ENCODE measurements at places on chromosomes 5 and 9. TPM values are rescaled to one million over a fixed set of nuclear protein-coding genes. Genes with fewer than 3 reads are reported as not detected.

DNA sequence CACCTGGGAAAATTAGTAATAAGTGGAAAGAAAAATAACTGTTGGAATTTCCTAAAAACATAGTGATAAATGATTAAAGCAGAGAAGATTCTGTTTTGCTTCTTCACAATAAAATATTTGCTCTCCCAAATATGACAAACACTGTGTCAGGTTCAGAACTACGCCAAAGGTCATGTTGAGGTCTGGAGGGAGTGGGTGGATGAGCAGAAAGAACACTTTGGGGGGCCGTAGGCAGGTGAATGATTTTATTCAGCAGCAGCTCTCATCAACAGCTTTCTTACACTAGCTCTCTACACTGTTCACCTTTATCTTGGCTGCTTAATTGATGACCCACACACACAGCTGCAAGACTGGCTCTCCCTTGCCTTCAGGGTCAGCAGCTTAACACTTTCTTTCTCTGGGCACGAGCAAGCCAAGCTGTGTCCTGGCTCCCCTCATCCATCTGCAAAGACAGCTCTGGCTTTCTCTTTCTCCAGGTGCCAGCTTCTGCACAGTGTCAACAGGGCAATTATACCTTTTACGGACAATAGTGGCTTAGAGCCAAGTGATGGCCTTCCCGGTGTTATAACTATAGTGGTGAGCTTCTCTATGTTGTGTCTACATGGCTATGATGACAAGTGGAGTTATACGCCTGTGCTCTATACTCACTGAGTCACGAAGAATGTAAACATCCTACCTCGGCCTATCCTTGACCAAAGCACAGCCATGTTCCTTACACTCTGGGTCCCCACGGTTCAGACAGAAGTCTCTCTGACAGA is 18.9 kb upstream of the GPX8 start:
- no peaks in the 10 kb centered on the region for H3K27me3 ChIP-seq
- H3K36me3 ChIP-seq: no peaks in the 10 kb centered on the region
- no peak overlapping the region for H3K27ac ChIP-seq
- no peaks in the 10 kb centered on the region for H3K4me1 ChIP-seq

KCNIP1 gene
- total RNA-seq: 13.4 TPM

C5orf63 gene
- 17.8 TPM for total RNA-seq

GRCh38 chr5:37787742-37788141 is 52.1 kb downstream of the GDNF start:
- no peaks in the 10 kb centered on the region for H3K27me3 ChIP-seq
- no peaks in the 10 kb centered on the region for H3K36me3 ChIP-seq
- H3K4me3 ChIP-seq: no peak overlapping the region
- no peak for DNase-seq
- no peaks in the 10 kb centered on the region for H3K4me1 ChIP-seq

DNA sequence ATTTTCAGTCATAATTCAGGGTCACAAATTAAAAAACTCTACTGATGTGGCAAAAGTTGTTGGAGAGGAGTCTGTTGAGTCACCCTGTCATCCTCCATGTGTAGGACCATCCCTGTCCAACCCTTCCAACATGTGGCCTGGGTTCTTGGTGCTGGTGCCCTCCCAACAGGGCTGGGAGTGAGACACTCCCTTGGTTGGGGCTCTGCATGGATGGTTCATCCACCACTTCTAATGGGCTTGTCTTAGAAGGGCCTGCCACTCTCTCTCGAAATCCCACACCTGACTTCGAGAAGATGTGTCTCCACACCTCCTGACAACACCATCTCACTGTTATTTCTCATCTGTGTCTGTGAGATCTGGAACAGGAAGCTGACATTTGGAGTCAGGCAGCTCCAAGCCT is 312.2 kb upstream of the IRX4 start:
- H3K4me1 ChIP-seq: no peaks in the 10 kb centered on the region
- H3K27ac ChIP-seq: no peak overlapping the region
- H3K4me3 ChIP-seq: no peak overlapping the region
- no peaks in the 10 kb centered on the region for H3K36me3 ChIP-seq
- H3K27me3 ChIP-seq: no peaks in the 10 kb centered on the region

DNA sequence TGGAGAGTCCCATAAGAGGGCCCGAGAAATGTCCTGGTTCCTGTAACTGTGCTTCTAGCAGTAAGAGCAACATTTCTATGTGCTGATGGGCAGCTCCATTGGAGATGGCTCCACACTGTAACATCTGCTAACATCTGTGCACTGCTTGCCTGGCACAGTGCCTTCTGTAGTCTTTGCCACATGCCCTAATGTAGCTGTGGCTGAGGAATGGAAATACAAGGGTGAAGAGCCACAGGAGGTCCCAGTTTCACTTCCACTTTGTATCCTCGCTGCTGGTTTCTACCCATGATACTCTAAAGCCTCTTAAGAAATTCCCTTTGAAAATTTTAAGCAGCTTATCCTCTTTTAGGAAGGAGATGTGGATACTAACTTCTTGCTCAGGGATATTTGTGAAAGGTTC is 97.4 kb downstream of the HOMER1 start:
- DNase-seq: no peak
- no peaks in the 10 kb centered on the region for H3K4me1 ChIP-seq
- no peaks in the 10 kb centered on the region for H3K36me3 ChIP-seq
- no peak overlapping the region for H3K4me3 ChIP-seq
- H3K27ac ChIP-seq: no peak overlapping the region
- no peaks in the 10 kb centered on the region for H3K27me3 ChIP-seq

TSSK1B gene
- 68.7 TPM for total RNA-seq

- no peaks in the 10 kb centered on the region for H3K27me3 ChIP-seq
- H3K4me3 ChIP-seq: no peak overlapping the region
- H3K36me3 ChIP-seq: no peaks in the 10 kb centered on the region
- no peak for DNase-seq
- no peaks in the 10 kb centered on the region for H3K4me1 ChIP-seq
Observed at GRCh38 chr5:74342948-74343682, 297.4 kb downstream of the ENC1 start.

MEGF10 gene
- total RNA-seq: 5.1 TPM

- no peak for DNase-seq
- no peaks in the 10 kb centered on the region for H3K36me3 ChIP-seq
- H3K27me3 ChIP-seq: no peaks in the 10 kb centered on the region
- H3K4me3 ChIP-seq: no peak overlapping the region
- no peaks in the 10 kb centered on the region for H3K4me1 ChIP-seq
- no peak overlapping the region for H3K27ac ChIP-seq
Observed at GRCh38 chr5:120988941-120989340, 524.8 kb downstream of the PRR16 start.

DNA sequence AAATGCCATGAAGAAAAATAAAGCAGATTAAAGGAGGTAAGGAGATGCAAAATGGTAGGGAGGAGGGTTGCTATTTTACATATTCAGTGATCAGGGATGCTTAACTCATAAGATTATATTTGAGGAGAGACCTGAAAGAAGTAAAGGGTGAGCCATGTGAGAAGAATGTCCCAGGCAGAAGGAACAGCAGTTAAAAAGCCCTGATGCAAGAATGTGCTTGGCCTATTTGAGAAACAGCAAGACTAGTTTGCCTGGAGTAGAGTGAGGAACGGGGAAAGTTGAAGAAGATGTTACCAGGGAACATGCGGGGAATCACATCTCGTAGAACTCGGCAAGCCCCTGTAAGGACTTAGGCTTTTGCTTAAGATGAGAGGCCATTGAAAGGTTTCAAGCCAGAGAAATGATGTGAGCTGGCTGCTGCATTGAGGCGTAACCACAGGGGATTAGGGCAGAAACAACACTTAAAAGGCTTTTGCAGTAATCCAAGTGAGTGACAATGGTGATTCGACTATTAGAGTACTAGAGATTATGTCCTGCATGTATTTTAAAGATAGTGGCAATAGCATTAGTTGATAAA is 198.7 kb downstream of the VPS13A start:
- H3K4me3 ChIP-seq: no peak overlapping the region
- H3K27ac ChIP-seq: no peak overlapping the region
- H3K36me3 ChIP-seq: no peaks in the 10 kb centered on the region
- no peaks in the 10 kb centered on the region for H3K27me3 ChIP-seq
- DNase-seq: no peak

DNA sequence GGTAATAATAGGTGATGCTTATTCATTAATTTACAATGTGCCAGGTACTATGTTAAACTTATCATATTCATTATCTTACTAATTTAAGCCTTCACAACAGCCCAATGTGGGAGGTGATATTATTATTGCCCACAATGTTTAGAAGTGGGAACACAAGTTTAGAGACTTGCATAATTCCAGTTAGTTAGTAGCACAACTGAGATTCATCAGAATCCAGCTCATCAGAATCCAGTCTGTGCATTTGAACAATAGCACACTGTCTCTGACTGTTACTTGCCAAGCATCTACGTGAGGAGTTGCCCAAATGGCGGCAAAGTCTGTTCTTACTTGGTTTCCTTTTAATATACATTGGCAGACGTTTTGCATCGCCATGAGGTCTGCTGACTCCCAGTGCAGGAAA is 110.9 kb upstream of the BASP1 start:
- H3K4me3 ChIP-seq: no peak overlapping the region
- no peak for DNase-seq
- H3K36me3 ChIP-seq: no peaks in the 10 kb centered on the region
- H3K27me3 ChIP-seq: no peaks in the 10 kb centered on the region
- H3K27ac ChIP-seq: no peak overlapping the region

GRCh38 chr5:101278011-101278687 is 375.1 kb upstream of the ST8SIA4 start:
- H3K36me3 ChIP-seq: no peaks in the 10 kb centered on the region
- no peak overlapping the region for H3K27ac ChIP-seq
- DNase-seq: no peak
- H3K27me3 ChIP-seq: no peaks in the 10 kb centered on the region

DNA sequence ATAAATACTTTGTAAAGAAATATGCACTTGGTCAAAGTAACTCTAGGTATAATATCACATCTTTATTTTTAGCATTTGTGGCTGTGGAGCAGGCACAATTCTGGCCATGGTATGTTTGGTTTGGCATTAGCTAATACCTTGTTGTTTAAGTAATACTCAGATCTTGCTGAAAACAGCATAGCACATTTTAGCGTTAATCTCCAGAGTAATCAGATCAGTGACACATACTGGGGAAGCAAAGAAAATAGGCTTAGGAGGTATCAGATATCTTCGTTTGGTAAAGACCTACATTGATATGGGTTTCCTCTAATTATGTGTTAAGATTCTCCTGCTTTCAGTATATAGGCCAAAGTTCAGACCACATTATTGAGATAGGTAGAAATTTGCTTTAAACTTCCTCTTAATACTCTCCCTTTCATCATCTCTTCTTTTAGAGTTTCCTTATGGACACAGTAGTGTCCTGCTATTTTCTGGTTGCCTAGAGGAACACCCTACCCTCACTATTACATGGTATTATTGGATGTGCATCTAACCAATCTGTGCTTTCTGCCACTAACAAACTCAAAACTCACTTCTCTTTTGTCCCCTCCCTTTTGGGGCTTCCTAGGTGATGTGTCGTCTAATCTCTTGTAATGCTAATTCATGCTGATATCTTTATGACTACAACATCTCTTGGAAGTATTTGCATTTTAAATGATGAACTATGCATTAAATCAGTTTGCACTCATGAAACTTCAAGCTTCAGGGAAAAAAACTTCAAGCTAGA is 437.3 kb upstream of the ADAMTSL1 start:
- no peak for DNase-seq
- H3K4me3 ChIP-seq: no peak overlapping the region
- H3K4me1 ChIP-seq: no peaks in the 10 kb centered on the region
- no peaks in the 10 kb centered on the region for H3K36me3 ChIP-seq

GRCh38 chr9:107999890-108000289 is 510.3 kb upstream of the KLF4 start:
- H3K27ac ChIP-seq: no peak overlapping the region
- no peak for DNase-seq
- no peaks in the 10 kb centered on the region for H3K36me3 ChIP-seq
- H3K4me1 ChIP-seq: no peaks in the 10 kb centered on the region
- no peaks in the 10 kb centered on the region for H3K27me3 ChIP-seq
- H3K4me3 ChIP-seq: no peak overlapping the region

DNA sequence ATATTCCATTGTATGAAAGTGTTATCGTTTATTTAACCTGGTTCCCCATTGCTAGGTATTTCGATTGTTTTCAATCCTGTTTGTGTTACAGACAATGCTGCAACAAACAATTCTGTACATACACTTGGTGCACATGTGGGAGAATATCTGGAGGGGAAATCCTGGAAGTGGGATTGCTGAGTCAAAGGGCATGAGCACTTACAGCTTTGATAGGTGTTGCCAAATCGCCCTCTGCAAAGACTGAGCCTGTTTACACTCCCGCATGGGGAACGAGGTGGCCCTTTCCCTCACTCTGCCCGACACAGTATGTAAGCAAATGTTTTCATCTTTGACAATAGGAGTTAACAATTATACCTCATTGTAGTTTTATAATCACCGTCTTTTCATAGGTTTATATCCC is 66.2 kb downstream of the PDE6A start:
- H3K4me3 ChIP-seq: no peak overlapping the region
- H3K27ac ChIP-seq: no peak overlapping the region
- H3K4me1 ChIP-seq: no peaks in the 10 kb centered on the region

DNA sequence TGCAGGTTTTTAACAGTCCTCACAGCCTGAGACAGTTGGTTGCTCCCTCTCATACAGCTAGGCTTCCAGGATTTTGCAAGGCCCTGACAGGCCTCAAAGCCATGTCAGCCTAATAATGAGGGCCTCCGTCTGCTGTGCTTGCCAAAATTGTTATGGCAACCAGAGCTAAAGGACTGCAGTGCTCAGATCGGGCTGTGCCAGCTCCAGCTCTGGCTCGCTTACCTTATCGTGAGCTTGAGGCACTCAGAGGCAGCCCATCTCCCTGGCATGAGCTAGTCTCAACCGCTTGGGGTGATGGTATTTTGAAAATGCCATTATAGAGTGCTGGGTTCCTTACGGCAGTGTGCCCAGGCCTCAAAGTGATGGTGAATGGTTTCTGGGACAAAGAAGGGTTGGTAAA is 8.4 kb downstream of the MTAP start:
- no peaks in the 10 kb centered on the region for H3K27me3 ChIP-seq
- DNase-seq: no peak
- H3K27ac ChIP-seq: no peak overlapping the region

SLC6A7 gene
- total RNA-seq: 0.12 TPM

DNA sequence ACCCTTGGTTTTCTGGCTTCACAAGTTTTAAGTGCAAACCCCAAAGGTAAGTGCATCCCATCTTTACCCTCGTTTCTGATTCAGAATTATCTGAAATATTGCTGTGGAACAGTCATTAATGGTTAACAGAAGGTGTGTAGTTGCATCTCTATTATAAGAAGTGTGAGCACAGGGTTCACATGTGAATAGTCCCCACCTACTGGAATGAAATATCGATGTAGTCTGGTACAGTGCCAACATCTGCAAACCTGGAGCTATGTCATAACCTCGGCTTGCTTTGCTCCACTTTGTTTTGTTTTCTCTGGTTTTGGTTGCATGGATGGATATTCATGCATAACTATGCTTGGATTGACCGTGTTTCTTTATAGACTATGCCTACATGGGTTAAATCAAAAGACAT is 12.6 kb downstream of the HTR4 start:
- H3K4me1 ChIP-seq: no peaks in the 10 kb centered on the region
- DNase-seq: no peak
- no peaks in the 10 kb centered on the region for H3K36me3 ChIP-seq
- no peaks in the 10 kb centered on the region for H3K27me3 ChIP-seq
- no peak overlapping the region for H3K27ac ChIP-seq

EXOC3 gene
- 120 TPM for total RNA-seq

DNA sequence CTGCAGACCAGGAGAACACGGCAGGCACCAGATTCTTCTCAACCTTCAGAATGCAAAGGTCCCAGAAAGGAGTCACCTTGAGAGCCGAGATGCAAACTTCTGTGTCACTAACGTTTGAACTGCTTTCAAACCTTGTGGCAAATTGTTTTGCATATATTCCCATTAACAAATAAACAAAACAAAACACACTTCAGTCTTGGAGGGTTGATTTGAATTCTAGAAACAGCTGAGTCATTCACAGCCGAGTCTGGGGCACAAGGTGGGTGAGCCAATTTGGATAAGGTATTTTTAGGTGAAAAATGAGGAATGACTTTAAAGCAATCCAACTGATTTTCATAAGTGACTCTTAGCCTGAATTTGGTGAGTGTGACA is 38.8 kb upstream of the ANKRD33B start:
- no peak for DNase-seq
- H3K4me3 ChIP-seq: no peak overlapping the region
- no peak overlapping the region for H3K27ac ChIP-seq

All from testis (tissue), 5 donors.